SJCRH30 (cell line): ENCODE measurements at places on chromosomes 3 and 15. TPM values are rescaled to one million over a fixed set of nuclear protein-coding genes. Genes with fewer than 3 reads are reported as not detected.
A peak's percentile ranks its signal among the peaks of the same experiment; 100 is the strongest.

DNA sequence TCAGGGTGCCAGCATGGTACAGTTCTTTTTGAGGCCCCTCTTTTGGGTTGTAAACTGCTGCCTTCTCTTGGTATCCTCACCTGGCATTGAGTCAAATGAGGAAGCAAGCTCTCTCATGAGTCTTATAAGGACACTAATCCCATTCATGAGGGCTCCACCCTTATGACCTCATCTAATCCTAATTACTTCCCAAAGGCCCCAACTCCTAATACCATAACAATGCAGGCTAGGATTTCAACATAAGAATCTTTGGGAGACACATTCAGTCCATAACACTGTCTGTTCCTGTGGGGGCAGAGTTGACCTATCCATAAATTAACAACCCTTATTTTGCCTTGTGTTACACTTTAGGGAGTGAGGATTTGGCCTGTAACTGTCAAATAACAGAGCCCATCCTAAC, 278.3 kb downstream of the LRTM1 start:
- DNase-seq = peak; percentile 9

- peak; percentile 9 for DNase-seq
Observed at GRCh38 chr3:74839566-74839965, 225.1 kb upstream of the CNTN3 start.

- peak; percentile 18 for DNase-seq
Observed at GRCh38 chr15:52136442-52136980, 23.9 kb upstream of the BCL2L10 start.

DNA sequence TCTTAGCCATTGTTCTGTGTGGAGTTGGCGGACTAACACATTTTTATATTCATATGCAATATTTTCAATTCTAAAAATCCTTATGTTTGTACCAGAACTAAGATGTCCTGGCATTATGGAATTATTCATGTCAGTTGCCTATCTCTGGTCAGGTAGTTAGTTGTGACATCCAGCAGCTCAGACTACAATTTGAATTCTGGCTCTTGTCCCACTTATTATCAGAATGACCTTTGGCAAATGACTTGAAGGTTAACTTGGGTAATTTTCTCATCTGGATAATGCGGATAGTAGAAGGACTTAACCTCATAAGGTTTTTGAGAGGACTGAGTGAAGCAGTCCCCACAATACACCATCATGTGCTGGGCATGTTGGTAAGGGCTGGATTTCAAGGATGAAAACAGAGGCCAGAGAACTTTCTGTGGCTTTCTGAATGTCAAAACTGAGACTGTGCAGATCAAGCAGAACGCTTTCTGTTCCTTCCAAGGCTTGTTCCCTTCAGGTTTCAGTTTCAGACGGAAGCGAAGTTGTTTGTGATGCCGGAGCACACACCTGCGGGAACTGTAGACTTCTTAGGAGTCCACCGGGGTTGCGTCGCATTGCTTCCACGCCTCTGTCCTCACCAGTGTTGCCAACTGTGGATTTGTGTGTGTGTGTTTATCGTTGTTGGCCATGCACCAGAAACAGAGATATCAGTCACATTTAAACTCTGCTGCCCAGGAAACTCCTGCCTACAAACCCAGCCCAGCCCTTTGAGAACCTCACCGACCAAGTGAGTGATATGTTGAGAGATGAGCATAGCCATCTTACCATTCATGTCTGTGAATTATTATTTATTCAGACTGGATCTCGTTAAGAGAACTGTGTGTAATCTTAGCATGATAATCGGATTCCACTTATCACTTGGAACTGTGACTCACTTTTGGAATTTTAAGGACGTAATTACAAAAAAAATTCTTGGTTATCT, 76.0 kb downstream of the PTPRG start:
- DNase-seq = no peak

GRCh38 chr3:58608648-58609047, 31.5 kb upstream of the FAM107A start:
- no peak for DNase-seq

- no peak for DNase-seq
Observed at GRCh38 chr3:42762046-42762724, 10.9 kb downstream of the CCDC13 start.

- no peak for DNase-seq
Observed at GRCh38 chr3:158314426-158315357, 204.8 kb downstream of the RSRC1 start.

- DNase-seq = no peak
Observed at GRCh38 chr3:124142389-124142970, 150.6 kb upstream of the ROPN1 start.

GRCh38 chr3:69869643-69870042, 129.9 kb upstream of the SAMMSON start:
- DNase-seq = no peak

GRCh38 chr3:118966700-118967099, 67.9 kb downstream of the IGSF11 start:
- no peak for DNase-seq

GRCh38 chr15:38253351-38253781, 730 bp downstream of the SPRED1 start:
- DNase-seq = no peak

GRCh38 chr3:20280257-20280656, 94.3 kb upstream of the SGO1 start:
- no peak for DNase-seq

DNA sequence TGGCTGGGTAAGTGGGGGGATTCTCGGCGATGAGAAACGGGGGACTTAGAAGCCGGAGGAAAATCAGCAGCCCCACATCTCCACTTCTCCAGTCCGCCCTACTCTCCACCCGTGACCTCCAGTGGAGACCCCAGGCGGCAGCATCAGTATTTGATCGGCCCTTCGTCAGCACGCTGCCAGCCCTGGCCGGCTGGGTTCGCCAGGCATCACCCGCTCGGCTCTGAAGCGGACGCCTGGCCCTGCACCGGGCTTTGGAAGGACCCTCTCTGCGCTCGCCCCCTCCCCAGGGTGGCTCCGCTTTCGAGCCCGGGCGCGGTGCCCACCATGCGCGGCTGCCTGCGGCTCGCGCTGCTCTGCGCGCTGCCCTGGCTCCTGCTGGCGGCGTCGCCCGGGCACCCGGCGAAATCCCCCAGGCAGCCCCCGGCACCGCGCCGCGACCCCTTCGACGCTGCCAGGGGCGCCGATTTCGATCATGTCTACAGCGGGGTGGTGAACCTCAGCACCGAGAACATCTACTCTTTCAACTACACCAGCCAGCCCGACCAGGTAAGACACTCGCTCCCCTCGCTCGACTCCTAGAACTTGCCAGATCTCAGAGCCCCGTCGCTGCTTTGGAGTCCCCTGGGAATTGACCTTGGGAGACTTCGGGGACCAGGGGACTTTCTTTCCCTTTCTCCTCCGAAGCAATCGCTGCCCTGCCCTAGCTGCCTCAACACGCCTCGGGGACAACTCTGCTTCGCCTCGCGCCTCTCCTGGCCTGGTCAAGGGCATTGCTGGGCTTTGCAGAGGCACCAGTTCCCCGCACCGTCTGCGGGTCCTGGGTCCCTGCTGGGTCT, 561 bp downstream of the SIDT1 start:
- no peak for DNase-seq

- no peak for DNase-seq
Observed at GRCh38 chr3:50028346-50028745, 60.4 kb upstream of the RBM5 start.

- DNase-seq = no peak
Observed at GRCh38 chr3:137081711-137082110, 123.9 kb downstream of the IL20RB start.

- no peak for DNase-seq
Observed at GRCh38 chr3:131551761-131552160, 49.0 kb upstream of the MRPL3 start.

- DNase-seq = no peak
Observed at GRCh38 chr15:60396560-60396957, 1.2 kb downstream of the ANXA2 start.

GRCh38 chr15:65612616-65612946, 1.6 kb upstream of the INTS14 start:
- no peak for DNase-seq

DNA sequence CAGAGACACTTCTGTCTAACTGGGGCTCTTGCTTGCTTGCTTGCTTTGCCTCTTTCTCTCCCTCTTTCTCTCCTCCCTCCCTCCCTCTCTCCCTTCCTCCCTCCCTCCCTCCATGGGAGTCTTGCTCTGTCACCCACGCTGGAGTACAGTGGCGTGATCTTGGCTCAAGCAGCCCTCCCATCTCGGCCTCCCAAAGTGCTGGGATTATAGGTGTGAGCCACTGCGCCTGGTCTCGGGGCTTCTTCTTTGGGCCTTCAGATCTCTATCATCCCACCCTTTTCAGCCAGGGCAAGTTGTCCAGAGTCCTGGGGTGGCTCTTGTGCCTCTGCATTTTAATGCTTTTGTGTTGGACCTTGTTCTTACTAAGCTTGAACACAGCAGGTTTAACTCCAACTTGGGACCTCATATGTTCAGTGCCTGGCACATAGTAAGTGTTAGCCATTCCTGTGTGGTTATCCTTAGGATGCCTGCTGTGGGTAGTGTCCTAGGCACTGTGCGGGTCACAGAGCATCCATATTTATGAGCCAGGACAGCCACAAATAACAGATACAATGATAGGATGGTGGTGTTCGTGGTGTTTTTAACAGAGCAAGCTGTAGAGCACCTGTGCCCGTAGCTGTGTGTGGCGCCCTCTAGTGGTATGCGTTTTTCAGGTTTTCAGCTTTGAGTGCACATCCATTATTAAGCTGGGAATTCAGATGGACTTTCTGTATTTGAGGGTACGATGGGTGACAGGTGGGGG, 75.1 kb downstream of the CCK start:
- DNase-seq = peak; percentile 42

- DNase-seq = no peak
Observed at GRCh38 chr3:40267937-40268724, 41.4 kb upstream of the EIF1B start.

DNA sequence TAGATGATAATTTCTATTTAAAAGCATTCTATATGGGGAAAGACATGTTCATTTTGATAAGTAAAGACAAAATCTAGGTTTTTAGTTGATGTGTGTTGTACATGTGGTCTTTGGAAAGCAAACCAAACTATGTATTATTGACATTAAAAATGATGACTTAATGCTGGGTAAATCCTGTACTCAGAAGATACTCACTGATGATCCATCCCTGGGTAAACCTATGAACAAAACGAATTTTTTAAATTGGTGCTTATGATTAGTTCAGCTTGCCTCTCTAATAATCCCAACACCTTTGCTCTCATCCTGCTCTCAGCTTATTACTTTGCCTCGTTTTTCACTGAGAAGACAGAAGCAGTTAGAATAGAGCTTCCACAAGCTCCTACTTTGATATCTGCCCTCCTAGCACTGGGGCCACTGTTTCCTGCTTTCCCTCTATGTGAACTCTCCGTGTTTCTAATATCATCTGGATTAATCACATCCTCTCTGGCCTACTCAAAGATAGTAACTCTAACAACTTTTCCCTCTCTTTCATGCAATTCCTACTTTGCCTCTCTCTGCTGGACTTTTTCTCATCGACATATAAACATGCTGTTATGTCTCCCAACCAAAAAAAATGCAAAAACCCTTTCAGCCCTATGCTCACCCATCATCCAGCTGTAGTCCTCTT, 29.3 kb downstream of the RARRES1 start:
- no peak for DNase-seq

DNA sequence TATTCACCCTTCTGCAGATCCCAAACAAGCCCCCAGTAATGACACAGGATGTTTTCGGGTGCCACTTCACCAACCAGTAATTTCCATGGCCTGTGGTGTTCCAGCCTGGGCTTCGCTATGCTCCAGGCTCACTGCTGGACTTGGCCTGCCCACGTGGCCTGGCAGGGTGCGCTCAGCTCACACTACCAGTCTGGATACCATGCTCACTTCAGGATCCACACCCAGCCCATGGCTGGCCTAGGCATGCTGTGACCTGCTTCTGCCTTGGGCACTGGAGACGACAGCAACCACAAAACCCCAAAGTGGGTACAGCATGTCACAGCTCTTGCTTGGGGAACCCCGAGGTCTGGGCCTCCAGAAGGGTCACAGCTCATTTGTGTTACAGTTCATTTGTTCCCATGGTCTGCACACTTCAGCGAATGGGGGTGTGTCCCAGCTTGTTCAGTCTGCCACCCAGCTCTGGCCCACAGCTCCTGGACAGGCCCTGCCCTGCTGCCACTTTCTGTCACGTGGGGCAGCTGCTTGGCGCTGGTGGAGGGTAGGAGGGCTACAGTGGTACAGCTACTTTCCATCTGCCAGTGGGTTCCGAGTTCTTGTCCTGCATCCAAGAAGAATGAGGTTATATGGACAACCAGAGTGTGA, 650.8 kb downstream of the MCTP2 start:
- DNase-seq = no peak

DNA sequence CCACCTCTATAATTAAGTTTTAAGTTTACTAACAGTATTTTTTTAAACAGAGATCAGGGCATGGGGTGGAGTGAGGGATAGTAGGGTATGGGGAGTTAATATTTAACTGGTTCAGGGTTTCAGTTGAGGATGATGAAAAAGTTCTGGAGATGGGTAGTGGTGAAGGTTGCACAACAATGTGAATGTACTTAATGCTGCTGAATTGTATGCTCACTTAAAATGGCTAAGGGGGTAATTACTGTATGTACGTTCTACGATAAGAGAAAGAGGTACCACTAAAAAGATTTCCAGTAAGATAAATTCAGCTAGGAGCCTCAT, 101.4 kb downstream of the TNIK start:
- no peak for DNase-seq

DNA sequence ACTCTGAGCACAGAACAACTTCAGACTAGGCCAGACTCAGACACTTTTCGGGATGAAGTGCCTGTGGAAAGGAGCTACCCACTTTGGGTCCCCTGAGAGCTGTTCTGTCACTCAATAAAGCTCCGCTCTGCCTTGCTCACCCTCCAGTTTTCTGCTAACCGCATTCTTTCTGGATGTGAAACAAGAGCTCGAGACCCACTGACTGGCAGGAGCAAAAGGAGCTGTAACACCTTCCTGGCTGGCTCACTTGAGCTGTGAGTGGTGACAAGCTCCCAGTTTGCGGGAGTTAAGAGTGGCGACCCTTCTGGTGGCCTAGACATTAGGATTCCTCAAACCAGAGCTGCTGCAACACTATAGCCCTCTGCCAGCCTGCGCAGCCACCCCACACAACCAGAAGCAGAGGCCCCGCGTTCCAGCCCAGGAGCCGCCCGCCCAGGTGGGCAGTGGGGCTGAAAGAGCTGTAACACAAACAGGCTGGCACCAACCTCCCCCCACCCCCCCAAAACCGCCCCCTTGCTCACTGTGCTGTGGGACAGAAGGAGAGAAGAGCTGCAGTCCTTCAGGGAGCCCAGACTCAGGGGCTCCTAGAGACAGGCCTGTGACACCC, 1178.1 kb upstream of the GBE1 start:
- DNase-seq = peak; percentile 58

GRCh38 chr15:100939791-100940190, 20.6 kb downstream of the LRRK1 start:
- no peak for DNase-seq

Gene RETNLB
- total RNA-seq = not detected in 2 replicates

Gene TMIE
- total RNA-seq = 0.08 and 0.10 TPM in 2 replicates

Gene SPINK8
- total RNA-seq = not detected in 2 replicates

Gene ANKUB1
- total RNA-seq = not detected in 2 replicates

Gene PSTPIP1
- 11.7 and 13.4 TPM in 2 replicates for total RNA-seq

Gene IQSEC1
- 5.7 and 6.8 TPM in 2 replicates for total RNA-seq

Gene GHRL
- not detected in 2 replicates for total RNA-seq

Gene GPR149
- not detected in 2 replicates for total RNA-seq

Gene CAMKV
- total RNA-seq = not detected in 2 replicates

Gene NME9
- 0.08 TPM in 1 of 2 replicates, not detected in the other for total RNA-seq

Gene ACOX2
- 0.15 and 0.26 TPM in 2 replicates for total RNA-seq
